ENCODE measurements at places on chromosomes 4 and X. TPM values are rescaled to one million over a fixed set of nuclear protein-coding genes. Genes with fewer than 3 reads are reported as not detected.

- DNase-seq = no peak
Measured at GRCh38 chr4:54659313-54659712, 1.6 kb downstream of the KIT start.

The DCLK2 gene
- total RNA-seq = 5.9 TPM

The CDX4 gene
- total RNA-seq = not detected

The ARMCX4 gene
- 16.5 TPM for total RNA-seq

The ZDHHC15 gene
- 3.4 TPM for total RNA-seq

- no peak for DNase-seq
Measured at GRCh38 chrX:56994375-56995270, 718 bp downstream of the SPIN3 start.

DNA sequence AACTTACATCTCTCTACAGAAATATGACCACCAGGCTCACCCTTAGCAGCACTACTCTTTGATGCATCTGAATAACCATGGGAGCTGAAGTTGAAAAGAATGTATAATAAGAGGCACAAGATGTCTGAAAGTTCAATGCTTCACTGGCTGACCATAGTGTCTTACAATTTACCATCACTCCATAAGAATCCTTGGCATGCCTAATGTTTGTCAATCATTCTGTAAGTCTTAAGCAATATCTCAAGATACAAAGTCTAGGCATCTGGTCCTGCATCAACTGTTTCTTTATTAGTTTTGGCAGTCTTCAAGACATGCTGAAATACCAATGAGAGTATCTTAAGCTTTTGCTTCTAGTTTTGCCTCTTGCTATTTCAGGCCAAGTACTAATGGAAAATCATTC, 755.5 kb downstream of the STIM2 start:
- no peak for DNase-seq
